ENCODE measurements at places on chromosomes 7 and 10. TPM values are rescaled to one million over a fixed set of nuclear protein-coding genes. Genes with fewer than 3 reads are reported as not detected.

- peak; percentile 55 for DNase-seq
Measured at GRCh38 chr7:79806161-79806734, 328.4 kb upstream of the GNAI1 start.

DNA sequence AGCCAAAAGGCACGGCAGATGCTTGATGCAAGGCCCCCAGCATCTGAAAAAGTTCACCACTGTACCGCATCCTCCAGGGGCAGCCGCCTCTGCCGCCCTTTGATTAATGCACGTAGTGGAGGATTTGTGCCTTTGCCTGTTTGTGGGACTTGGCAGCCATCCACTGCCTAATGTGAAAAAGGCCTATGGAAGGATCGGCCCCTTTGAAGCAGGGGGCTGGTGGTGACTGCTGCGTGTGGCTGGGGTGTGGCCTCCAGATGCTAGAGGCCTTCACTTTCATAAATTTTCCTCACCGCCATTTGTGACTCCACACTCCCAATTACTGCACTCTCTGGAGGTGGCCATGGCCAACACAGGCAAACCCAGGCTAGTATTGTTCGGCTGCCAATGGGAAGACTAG lies 226.0 kb downstream of the BMPER start:
- DNase-seq, result no peak

GRCh38 chr10:72029414-72029813 lies 58.9 kb downstream of the SPOCK2 start:
- no peak for DNase-seq

- DNase-seq, result no peak
Measured at GRCh38 chr10:85623758-85624157, 742.8 kb downstream of the GRID1 start.

GRCh38 chr10:88565072-88565471 lies 18.0 kb downstream of the RNLS start:
- no peak for DNase-seq

The OR2A1 gene
- total RNA-seq, result not detected

The NUTM2A gene
- total RNA-seq, result 0.18 TPM

GRCh38 chr10:61097026-61097425 lies 153.0 kb upstream of the RHOBTB1 start:
- DNase-seq, result no peak

DNA sequence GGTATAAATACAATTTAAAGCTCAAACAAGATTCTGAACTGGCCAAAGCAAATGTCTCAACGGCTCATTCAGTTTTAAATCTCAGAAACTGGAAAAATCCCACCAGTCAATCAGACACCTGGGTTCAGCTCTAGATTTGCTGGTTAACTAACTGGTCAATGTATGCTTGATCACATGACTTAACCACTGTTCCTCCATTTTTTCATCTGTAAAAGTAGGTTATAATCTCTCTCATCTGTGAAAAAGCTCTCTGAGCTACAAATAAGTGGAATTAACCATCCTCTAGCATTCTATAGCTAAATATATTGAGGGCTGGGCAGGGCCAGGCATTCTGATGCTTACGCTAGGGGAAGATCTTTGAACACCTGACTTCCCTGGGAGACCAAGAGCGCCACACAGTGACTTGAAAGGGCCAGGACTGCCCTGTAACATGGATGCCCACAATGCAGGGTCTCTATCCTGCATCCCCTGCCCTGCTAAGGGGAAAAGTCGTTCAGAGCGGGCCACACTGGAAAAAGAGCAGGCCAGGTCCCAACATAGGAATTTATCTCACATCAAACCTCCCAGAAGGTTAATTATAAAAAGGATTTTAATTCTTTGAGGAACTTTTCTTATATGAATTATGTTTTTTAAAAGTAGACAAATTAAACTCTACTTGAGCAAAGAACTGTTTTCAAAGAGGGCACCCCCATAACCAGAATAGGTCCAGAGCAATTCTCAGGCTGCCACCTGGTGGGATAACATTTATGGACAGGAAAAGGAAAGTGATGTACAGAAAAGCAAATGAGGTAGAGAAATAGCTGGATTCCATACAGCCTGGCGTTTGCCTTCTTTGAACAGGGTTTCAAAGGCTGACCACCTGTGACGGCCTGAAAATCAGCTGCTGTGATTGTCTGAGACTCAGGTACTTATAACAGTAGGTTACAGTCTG lies 1.8 kb downstream of the RP9 start:
- DNase-seq, result peak; percentile 55

The TMEM209 gene
- 17.7 TPM for total RNA-seq

DNA sequence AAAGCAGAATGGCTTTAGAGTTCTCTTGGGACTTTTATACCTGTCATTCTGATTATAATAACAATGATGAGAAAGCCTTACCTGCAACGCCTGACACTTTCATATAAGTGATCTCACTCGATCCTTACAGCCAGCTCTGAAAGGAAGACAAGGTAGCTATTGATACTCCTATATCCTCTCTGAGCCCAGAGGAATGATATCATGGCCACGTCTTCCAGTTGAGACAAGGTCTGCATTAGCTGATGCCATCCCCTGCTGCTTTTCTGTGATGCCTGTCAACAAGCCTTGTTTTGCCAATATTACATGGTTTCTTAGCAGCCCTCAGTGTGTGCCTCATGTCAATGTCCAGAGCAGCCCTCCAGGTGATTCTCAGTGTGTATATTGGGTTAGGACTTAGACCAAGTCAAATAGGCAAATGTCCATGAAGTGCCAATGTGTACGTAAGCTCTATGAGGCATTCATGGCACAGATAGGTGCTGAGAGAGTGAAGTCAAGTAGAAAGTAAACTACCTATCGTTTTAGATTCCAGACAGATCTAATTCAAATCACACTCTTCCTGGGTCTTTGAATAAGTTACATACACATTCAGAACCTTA lies 405.9 kb downstream of the ADRA2A start:
- no peak for DNase-seq

The OR6B1 gene
- total RNA-seq, result not detected

GRCh38 chr10:63692220-63692896 lies 171.2 kb downstream of the REEP3 start:
- no peak for DNase-seq
